Choroid plexus epithelial cell (primary cell): ENCODE measurements at places on chromosomes 2 and 18.

DNA sequence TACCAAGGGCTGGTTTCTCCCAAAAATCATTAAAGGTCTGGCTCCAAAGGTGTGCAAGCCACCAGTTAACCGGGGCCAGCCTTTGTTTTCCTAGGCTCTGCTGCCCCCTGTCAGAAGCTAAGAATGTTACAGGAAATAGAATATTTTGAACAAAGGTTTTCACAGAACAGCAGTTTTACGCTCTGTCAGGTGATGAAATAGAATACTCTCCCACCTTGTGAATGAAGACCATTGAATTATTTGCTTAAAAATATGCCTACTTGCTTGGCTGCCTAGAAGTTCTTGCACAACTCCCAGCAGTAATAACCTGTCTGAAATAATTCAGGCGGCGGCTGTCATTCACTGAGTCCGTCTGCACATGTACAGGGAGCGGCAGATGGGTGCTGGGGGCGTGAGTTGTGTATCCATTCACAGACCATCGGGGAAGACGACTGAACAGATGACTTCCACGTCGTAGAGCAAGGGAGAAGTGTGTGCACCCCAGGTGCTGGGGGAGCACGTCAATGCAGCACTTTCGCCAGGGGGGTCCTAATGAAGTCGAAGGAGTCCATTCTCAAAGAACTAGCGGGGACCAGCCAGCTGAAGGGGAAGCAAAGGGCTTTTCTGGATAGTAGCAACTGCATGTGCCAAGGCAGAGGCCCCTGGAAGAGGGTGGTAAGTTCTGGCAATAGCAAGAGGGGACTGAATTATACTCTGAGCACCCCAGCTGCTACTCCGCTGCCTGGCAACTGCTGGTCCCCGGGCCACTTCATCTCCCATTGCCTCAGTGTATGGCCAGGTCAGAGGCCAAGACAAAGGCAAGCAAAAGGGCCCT, 56.1 kb downstream of the SF3B1 start:
- peak; percentile 64 for DNase-seq

- no peak for DNase-seq
Observed at GRCh38 chr2:64376926-64377325, 77.0 kb upstream of the LGALSL start.

DNA sequence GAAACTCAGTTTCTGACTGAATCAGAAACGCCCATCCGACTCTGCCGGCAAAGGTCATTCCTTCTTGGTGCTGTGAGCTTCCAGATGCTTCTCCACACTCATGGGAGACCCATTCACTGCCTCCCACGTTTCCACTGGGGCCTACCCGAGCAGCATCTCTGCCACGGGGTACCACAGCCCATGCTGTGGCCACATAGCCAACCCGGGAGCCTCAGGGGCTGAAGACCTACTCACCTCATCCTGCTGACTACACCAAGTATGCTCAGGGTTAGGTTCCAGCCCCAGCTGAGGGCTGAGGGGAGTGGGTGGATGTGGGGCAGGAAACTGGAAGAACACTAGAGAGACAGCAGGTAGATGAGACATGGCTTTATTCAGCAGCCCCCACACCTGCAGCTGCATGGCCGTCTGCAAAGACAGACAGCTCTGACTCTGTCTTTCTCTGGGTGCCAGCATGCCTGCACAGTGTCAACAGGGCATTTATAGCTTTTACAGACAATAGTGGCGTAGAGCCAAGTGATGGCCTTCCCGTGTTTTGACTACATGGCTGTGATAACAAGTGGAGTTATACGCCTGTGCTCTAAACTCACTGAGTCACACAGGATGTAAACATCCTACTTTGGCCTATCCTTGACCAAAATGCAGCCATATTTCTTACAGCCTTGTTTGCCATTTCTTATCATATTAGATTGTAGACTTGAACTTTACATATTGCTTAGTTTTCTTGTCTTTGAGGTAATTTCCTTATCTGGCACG, 16.5 kb upstream of the KLHL23 start:
- no peak for DNase-seq

DNA sequence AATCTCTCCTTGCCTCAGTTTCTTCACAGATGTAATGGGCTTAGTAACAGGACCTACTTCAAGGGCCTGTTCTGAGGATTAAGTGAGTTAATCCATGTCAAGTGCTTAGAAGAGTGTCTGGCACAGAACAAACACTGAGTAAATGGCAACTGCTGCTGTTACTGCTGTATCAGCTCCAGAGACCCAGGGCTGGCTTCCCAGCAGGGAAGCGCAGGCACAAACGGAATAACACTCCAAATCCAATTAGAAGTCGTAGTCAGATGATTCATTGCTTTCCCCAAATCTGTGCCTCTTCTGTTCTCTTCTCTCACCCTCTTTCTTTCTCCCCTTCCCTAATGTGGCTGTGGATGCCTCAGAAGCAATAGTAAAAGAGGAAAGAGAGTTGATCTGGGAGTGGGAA, 101.1 kb upstream of the FZD7 start:
- no peak for DNase-seq

DNA sequence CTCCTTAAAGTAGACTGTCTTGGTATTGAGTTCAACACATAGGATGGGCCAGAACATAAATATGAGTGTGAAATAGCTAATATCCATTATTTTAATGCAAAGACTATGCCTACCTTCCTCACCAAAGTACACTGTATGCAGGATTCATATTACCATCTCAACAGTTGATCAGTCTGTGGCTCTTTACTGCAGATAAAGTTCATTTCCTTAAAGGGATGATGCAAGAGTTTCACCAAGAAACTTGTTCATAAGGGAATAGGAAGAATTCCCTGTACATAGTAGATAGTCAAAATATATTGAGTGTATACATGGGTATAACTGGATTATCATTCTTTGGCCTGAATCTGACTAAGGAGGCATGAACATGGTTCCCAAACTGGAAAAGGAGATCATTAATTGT, 35.0 kb downstream of the MARS2 start:
- peak; percentile 2 for DNase-seq

- DNase-seq = peak; percentile 66
Observed at GRCh38 chr2:33104726-33105125, 158.0 kb downstream of the LTBP1 start.
